ENCODE measurements at places on chromosomes 3 and 15.

GRCh38 chr3:124639406-124640237, 90.6 kb upstream of the UMPS start:
- DNase-seq, result no peak

GRCh38 chr3:194181612-194182529, 45.9 kb downstream of the HES1 start:
- no peak for DNase-seq

GRCh38 chr3:3110299-3110630, at the start of gene IL5RA:
Gene IL5RA, minus strand, starts transcription at chr3:3110374. Its CDS starts 5,390 bp downstream, at chr3:3104984.
- DNase-seq, result no peak

- no peak for DNase-seq
Observed at GRCh38 chr3:184586851-184587250, 25.3 kb downstream of the EPHB3 start.

DNA sequence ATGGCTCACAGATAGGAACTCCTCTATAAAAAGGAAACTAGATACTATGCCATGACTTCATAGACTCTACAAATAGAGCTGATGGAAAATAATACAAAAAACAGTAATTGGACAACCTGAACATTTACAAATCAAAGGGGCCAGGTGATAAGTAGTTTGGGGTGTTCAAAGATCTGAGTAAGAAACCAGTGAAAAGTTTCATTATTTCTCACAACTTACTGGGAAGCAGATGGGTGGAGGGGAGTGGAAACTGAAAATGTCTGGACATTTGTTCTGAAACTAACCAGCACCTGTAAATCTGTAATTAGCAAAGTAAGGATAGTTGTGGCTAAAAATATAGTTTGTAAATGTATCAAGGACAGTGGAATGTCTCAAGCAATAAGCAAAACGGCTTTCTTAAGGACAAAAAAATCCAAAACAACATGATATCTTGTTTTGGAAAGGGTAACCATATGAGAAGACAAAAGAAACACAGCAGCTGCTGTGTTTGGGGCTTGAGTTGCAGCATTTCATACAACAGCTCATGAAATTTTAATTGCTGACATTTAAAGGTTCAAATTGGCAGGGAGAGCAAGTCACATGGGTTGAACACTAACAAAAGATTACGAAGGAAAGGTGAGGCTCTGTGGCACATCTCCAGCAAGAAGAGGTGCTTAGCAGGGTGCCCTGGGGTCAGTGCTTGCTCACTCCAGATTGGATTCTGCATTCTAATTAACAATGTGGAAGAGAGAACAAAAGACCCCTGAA, 26.8 kb upstream of the THBS1 start:
- DNase-seq, result no peak

- no peak for DNase-seq
Observed at GRCh38 chr15:90407871-90408317, 19.9 kb downstream of the IQGAP1 start.

GRCh38 chr3:174931473-174932353, 72.6 kb downstream of the NAALADL2 start:
- DNase-seq, result no peak

DNA sequence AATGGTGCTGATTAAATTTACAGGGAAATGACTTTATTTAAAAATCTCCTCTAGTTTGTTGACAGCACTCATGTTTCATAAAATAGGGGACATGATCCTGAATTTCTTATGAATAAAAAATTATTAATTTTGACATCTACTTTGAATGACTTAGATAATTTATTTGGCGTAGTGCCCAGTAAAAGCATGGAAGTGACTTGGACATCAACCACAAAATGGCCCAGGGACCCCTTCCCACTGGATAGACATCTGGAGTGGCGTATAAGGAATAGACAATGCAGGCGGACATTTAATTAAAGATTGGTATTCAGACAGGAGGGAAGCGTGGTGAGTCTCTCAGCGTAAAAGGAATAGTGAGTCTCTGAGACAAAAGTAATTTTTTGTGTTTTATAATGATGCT, 79.8 kb downstream of the ADAMTSL3 start:
- DNase-seq, result no peak

- DNase-seq, result no peak
Observed at GRCh38 chr3:166291186-166291955, 454.1 kb upstream of the BCHE start.

DNA sequence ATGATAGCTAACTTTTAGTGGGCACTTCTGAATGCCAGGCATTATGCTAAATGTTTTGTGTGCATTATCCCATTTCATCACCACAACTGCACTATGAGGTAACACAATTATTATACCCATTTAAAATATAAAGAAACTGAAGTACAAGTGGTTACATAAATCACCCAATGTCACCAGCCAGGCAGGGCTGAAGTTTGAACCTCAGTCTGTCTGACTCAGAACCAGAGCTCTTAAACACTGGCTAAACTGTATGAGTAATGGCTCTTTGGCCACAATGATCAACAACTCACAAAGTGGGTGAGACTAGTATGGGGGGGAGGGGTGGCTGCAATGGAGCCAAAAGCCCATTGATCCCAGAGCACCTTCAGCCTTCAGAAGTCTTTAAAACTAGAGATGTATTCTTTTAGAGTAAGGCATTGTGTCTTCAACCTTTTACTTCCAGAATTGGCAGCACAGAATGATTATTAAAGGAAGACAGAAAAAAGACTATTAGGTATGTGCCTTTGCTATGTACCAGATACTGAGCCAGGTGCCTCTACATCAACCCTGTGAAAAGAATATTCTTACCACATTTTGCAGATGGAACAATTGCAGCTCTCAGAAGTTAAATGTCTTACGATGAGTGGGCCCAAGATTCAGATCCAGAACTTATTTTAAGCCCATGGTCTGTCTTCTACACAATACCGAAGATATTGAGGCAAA, 166.9 kb downstream of the UACA start:
- DNase-seq, result no peak

DNA sequence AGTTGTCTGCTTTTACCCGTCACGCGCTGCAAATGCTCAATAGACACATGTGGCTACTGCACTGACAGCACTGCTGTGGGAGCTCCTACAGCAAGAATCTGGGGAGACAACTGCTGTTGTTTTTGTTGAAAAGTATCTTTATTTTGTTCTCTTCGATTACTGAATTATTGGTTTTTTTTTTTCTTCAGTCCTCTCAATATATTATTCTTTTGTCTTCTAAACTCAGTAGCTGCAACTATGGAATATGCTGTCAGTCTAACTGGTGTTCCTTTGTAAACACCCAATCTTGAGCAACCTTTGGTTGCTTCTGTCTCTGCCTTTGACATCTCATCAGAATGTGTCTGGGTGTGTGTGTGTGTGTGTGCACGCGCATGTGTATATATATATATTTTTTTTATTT, 12.6 kb downstream of the DCP1A start:
- no peak for DNase-seq

- DNase-seq, result no peak
Observed at GRCh38 chr3:126256251-126256650, 75.9 kb upstream of the ALDH1L1 start.

DNA sequence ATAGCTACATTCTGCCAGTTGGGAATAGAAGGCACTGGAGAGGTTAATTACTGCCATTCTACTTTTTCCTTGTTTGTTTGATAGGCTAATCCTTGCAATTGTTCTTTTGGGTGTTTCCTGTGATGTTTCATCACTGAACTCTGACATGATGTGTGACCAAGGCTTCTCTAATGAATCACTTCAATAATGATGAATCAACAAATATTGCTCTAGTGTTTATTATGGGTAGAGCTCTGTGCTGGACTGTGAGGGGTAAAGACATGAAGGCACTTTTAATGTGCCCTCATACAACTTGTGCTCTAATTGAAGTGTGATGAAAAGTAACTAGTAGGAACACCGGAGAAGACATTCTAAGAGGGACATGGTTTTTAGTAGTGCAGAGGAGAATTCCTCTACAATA, 233.6 kb downstream of the WDR72 start:
- DNase-seq, result no peak

GRCh38 chr3:123383091-123384053, 65.5 kb downstream of the ADCY5 start:
- no peak for DNase-seq

- peak; percentile 2 for DNase-seq
Observed at GRCh38 chr15:51649659-51650521, 27.3 kb upstream of the DMXL2 start.

DNA sequence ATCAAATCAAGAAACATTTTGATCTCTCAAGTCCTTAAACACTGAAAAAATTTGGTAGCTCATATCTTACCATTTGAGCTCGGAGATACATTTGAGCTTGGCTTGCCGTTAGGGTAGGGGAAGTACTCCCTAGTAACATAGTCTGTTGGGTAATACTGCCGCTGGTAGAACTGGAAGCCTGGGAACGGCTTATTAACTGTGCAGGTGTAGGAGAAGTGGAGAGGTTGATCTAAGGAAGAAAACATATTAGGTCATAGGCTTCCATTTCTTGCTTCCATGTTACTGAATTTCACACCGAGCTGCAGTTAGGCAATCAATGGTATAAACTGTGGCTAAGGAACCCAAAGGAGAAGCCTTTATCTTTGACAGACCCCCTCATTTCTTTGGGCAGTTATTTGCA, 32.5 kb downstream of the PHC3 start:
- no peak for DNase-seq

DNA sequence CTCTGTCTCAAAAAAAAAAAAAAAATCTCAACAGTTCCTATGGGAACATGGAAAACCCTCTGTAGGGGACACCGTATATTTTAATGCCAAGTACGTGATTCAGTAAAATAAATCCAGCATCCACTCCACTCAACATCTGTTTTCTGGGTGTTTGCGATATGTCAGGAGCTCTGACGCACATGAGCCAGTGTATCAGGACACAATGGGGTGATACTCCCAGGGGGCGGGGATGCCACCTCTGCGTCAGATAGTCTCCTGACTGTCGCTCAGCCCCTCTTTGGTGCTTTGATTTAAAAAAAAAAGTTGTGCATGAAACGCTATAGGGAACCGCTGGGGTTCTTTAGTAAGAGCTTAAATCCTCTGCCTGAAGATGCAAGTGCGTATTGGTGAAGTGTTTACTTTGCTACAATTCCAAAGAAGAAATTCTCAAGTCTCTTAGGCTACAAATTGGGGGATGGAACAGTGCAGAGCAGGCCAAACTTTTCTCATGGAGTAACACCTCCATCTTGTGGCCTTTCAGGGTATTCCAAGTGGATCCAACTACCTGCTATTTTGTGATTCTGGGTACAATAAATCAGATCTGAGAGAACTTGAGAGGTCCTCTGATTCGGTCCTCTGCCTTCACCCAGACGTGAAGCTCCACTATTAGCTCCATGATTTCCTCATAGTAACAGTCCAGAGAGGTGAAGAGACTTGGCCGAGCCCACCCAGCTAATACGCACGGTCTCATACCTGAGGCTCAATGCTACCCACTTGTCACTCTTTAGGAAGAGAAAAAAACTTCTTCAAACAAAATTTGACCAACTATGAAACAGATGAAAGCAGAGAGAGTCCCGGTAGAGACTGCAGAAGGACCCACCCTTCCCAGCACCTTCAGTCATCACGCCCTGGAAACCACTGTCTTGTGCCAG, 9.3 kb upstream of the NR2E3 start:
- DNase-seq, result no peak

DNA sequence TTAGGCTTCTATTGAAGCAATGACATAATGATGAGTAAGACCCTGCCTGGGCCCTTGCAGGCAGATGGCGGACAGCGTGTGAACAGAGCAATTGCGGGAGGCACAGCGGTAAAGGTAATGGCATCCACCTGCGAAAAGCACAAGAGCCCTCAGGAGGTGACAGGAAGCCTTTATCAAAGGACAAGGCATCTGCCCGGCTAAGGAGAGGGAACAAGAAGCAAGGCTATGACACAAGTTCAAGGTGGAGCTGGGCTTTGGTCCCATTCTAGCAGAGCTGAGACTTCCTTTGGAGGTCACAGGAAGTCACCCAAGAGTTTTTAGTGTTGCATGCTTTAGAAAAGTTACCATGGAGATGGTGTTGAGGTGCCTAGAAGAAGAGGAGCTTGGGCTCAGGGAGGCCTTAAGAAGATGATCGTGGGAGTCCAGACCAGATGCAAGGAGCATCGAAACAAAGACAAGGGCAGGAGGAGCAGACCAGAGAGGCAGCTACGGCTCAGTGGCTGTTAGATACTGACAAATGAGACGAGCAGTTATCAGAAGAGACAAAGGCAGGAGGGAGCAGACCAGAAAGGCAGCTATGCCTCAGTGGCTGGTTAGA, 34.5 kb downstream of the OSBPL10 start:
- DNase-seq, result no peak

DNA sequence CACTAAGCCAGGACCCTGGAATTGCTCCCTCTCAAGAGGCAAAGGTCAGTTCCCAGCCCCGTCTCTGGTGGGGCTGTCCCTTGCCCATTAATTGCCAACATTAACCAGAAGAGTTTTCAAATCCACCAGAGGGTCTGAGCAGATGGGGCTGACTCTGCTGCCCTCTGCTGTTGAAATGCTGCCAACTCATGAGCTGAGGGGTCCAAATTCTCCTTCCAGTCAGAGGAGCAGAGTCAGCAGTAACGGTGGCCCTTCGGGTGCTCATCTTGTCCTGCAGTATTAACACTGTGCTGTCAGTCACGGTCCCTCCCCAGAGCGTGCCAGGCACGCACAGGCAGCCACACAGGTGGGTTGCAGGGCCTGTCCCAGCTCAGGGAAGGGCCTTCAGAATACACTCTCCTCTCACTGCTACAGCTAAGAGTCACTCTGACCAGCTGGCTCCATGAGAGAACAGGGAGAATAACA, 10.7 kb upstream of the SPTBN5 start:
- DNase-seq, result peak; percentile 70

GRCh38 chr15:89068325-89068784, 19.9 kb upstream of the ABHD2 start:
- DNase-seq, result peak; percentile 21

DNA sequence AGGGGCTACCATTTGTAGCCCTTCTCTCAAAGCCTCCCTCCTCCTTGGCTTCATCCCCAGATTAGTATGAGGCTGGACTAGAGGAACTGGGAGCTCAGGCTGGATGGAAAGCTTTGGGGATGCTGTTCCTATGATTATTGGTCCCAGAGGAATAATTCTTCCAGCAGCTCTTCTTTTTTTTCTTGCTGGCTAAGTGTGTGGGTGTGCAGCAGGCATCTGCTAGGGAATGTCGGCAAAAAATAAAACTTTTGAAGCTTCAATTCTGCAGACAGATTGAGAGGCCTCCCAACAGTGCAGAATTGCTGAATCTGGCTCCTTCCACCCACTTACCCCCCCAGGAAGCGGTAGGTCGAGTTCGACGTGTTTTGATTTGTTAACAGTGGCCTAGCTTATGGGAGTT, 138.5 kb upstream of the ANKRD28 start:
- no peak for DNase-seq

GRCh38 chr3:58998476-58999117, 51.2 kb downstream of the CFAP20DC start:
- DNase-seq, result no peak

GRCh38 chr15:78061963-78062427, 15.5 kb downstream of the TBC1D2B start:
- DNase-seq, result no peak
